Activated naive CD4-positive, alpha-beta T cell treated with anti-CD3 and anti-CD28 coated beads for 36 hours (primary cell): ENCODE measurements at places on chromosomes 5 and 9.

GRCh38 chr5:147208134-147208533, 26.7 kb upstream of the STK32A start:
- no peak for DNase-seq
- no peaks in the 10 kb centered on the region for H3K4me1 ChIP-seq
- no peak overlapping the region for H3K27ac ChIP-seq
- no peak overlapping the region for H3K4me3 ChIP-seq
- H3K36me3 ChIP-seq = no peaks in the 10 kb centered on the region
- peaks cover 2% of the 10 kb centered on the region for H3K27me3 ChIP-seq

- H3K27me3 ChIP-seq = peaks cover 2% of the 10 kb centered on the region
- no peak overlapping the region for H3K4me3 ChIP-seq
- no peak overlapping the region for H3K27ac ChIP-seq
Measured at GRCh38 chr5:135645336-135646180, 66.8 kb upstream of the CXCL14 start.

- no peaks in the 10 kb centered on the region for H3K4me1 ChIP-seq
- no peak overlapping the region for H3K27ac ChIP-seq
- no peaks in the 10 kb centered on the region for H3K36me3 ChIP-seq
- DNase-seq = no peak
Measured at GRCh38 chr5:160318409-160318808, 6.0 kb upstream of the CCNJL start.

- no peak for DNase-seq
- H3K27me3 ChIP-seq = peaks cover 9% of the 10 kb centered on the region
- no peak overlapping the region for H3K4me3 ChIP-seq
- no peaks in the 10 kb centered on the region for H3K4me1 ChIP-seq
- no peaks in the 10 kb centered on the region for H3K36me3 ChIP-seq
Measured at GRCh38 chr5:122435234-122435633, 123.2 kb downstream of the SNCAIP start.

DNA sequence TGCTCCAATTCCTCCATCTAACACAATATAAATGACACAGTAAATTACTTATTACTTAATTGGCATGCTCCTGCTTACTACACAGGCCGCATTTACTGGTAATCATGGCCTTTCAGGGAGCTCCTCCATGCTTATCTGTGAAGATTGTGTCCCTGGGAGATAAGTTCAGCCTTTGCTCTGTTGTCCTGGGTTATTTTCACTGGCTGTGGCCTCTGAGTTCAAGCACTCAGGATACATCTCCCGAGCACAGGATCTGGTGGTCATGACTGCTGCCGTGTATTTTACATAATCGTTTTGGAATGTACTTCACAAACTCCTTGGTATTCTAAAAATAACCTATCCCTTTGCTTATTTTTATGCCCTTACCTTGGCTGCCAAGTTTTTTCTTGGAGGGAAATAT, 215.7 kb downstream of the ICE1 start:
- H3K27ac ChIP-seq = no peak overlapping the region
- no peaks in the 10 kb centered on the region for H3K4me1 ChIP-seq
- DNase-seq = no peak
- no peak overlapping the region for H3K4me3 ChIP-seq
- no peaks in the 10 kb centered on the region for H3K36me3 ChIP-seq
- H3K27me3 ChIP-seq = peaks cover 10% of the 10 kb centered on the region

- no peak for DNase-seq
- no peaks in the 10 kb centered on the region for H3K27me3 ChIP-seq
- H3K4me3 ChIP-seq = no peak overlapping the region
- H3K27ac ChIP-seq = no peak overlapping the region
Measured at GRCh38 chr5:151885138-151885908, 39.3 kb downstream of the GLRA1 start.
